ENCODE measurements at places on chromosomes 4 and X.

DNA sequence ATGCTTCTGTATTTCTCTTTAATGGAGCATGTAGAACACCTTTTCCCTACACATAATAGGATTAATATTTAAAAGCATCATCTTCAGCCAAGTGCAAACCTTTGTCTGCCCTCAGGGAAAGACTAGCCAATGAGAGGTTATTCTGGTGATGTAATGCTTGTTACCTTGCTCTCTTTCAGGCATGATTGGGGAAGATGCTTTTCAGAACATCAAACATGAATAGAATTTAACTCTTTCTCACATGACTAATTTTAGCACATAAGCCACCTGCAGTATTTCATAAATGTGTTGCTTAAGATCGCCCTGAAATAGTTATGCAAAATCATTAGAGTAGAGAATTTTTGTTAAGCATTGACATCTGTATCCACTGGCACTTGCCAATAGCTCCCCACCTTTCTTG, 10.7 kb upstream of the EPGN start:
- DNase-seq, result no peak

GRCh38 chr4:184583738-184584502, 65.3 kb downstream of the CASP3 start:
- no peak for DNase-seq

GRCh38 chr4:180456928-180457327, 1786.3 kb upstream of the TENM3 start:
- no peak for DNase-seq

DNA sequence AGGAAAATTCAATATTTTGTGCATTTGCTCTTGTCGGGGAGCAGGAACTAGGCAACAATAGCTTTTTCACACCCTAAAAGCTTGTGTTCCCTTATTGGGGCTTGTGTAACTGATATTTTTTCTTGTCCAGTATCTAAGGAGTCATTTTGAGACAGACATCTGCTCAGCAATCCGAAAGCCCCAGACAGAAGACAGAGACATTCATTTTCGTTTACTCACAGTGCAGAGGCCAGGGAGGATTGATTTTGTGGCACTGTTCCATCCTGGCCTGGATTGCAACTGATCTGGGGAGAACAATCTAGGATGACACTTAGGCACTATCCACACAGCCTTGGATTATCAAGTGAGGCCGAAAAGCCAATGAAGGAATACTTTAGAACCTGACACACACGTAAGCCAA, 27.4 kb upstream of the PLAC1 start:
- no peak for DNase-seq

GRCh38 chrX:134898440-134898839, 92.4 kb upstream of the SMIM10 start:
- no peak for DNase-seq

GRCh38 chr4:2395584-2395983, 22.9 kb downstream of the ZFYVE28 start:
- DNase-seq, result no peak

DNA sequence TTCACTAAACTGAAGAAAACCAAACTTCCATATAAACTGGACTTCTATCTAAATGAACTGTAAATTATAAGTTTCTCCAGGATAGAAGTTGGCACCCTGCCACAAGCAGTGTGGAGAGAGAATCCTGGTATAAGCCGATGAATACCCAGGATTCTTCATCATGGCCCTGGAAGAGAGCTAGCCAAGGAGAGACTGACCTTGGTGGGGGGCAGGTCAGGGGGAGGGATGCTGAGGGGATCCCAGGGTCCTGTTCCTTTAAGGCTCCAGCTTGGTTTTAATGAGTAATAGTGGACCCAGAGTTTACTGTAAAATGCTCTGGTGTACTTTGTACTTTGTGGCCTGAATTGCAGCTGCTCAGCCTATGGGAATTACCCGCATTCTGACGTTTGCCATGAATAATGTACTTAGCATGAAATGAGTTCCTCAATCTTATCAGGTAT, 16.9 kb downstream of the RASSF6 start:
- DNase-seq, result no peak

GRCh38 chr4:8568068-8568668, 12.0 kb upstream of the GPR78 start:
- DNase-seq, result no peak

DNA sequence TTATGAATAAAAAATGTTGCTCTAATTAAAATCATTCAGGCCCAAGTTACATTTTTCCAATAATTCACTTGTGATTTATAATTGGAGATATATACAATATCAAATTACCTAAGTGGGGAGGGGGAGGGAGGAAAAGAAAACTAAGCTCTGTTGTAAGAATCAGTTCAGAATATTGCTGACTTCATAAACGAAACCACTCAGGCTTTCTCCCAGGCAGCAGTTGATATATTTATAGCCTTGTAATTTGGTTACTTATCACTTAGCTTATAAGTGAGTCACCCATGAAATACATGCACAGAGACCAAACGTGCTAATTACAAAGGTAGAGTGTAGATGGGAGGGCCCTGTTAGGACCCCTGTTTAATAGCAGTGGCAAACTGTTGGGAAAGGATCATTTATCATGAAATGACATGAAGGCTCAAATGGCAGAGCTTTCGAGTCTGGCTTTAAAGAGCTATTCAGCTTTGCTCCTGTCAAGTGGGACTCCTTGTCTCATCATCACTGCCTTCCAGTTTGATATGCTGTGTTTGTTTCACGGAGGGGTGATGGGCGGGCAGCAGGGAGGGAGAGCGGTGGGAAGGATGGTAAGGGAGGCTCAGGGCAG, 105.6 kb upstream of the PGRMC2 start:
- DNase-seq, result no peak

DNA sequence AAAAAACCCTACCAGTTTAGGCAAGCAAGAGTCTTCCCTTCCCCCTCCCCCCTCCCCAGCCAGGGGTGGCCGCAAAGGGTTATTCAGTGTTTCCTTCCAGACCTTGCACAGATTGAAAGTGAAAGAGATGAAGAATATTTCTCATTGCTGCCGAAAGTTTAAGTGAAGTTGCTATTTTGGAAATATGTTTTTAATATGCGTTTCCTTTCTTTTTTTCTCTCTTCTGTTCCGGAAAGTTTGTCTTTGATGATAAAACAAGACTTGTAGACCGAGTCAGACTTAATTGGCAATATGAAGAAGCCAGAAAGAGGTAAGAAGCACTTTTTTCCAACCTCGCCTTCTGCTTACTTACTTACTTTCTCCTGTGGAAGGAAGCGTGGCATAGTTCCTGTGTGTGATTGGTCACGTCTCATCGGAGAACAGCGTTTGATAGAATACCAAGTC, 58.5 kb upstream of the CLCN4 start:
- no peak for DNase-seq

GRCh38 chr4:680928-681645, 6.7 kb downstream of the MYL5 start:
- no peak for DNase-seq

DNA sequence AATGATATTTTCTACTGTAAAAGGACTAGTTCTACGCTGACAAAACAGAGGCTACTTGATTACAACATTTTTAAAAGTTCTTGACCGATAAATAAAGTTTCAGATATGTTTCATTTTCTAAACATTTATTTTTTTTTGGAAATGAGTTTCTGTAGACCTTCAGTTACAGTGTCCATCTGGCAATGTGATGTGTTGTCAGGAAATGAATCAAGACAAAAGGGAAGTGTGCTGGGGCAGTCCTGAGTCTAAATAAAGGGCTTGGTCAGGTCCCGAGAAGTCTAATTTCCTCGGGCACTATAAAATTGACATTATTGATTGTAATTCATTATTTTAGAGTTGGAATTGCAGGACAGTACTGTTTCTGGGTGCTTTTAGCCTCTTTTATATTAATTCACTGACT, 57.0 kb upstream of the FTHL17 start:
- no peak for DNase-seq

GRCh38 chrX:42128020-42128419, 204.7 kb upstream of the CASK start:
- no peak for DNase-seq

DNA sequence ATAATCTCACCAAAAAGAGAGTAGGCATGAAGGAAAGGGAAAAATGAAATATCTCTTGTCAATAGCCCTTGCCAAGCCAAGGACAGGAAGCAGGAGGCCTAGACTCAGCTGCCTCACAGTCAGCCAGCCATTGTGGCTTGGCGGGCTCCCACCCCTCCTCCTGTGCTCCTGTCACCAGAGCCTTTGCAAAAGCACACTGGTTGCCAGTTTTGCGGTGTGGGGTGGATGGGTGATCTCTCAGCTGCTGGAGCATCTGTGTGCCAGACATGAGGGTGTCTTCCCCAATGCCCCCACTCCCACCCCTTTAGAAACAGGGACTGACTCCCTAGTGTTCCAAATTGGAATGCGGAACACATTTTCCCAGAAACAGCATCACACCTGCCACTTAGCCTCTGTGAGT, 26.1 kb downstream of the ARHGEF6 start:
- DNase-seq, result no peak

Data from SIG-M5 (cell line).